ENCODE measurements at places on chromosomes 4 and X.

DNA sequence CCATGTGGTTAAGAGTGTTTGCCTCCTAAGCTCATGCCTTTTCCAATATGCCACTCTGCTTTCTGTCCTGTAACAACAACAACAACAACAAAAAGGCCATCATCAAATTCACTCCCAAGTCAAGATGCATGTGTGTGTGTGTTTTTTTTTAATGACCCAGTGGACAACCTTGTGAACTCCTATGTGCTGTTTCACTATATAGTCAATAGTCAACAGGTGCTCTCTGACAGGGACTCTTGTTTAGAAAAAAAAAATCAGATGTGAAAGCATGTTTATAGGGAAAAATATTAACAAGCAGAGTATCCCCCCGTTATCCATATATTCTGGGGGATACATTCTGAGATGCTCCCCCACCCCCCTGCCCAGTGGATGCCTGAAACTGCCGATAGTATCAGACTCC is 50.6 kb upstream of the BEND2 start:
- DNase-seq: no peak

GRCh38 chrX:107654566-107654871 is 26.2 kb downstream of the PRPS1 start:
- DNase-seq: no peak

- DNase-seq: no peak
Measured at GRCh38 chr4:41977709-41978108, 3.8 kb upstream of the DCAF4L1 start.

- no peak for DNase-seq
Measured at GRCh38 chr4:10109995-10110670, 6.5 kb downstream of the WDR1 start.
